Fibroblast of lung (primary cell): ENCODE measurements at places on chromosomes 11 and 22. TPM values are rescaled to one million over a fixed set of nuclear protein-coding genes. Genes with fewer than 3 reads are reported as not detected.

DNA sequence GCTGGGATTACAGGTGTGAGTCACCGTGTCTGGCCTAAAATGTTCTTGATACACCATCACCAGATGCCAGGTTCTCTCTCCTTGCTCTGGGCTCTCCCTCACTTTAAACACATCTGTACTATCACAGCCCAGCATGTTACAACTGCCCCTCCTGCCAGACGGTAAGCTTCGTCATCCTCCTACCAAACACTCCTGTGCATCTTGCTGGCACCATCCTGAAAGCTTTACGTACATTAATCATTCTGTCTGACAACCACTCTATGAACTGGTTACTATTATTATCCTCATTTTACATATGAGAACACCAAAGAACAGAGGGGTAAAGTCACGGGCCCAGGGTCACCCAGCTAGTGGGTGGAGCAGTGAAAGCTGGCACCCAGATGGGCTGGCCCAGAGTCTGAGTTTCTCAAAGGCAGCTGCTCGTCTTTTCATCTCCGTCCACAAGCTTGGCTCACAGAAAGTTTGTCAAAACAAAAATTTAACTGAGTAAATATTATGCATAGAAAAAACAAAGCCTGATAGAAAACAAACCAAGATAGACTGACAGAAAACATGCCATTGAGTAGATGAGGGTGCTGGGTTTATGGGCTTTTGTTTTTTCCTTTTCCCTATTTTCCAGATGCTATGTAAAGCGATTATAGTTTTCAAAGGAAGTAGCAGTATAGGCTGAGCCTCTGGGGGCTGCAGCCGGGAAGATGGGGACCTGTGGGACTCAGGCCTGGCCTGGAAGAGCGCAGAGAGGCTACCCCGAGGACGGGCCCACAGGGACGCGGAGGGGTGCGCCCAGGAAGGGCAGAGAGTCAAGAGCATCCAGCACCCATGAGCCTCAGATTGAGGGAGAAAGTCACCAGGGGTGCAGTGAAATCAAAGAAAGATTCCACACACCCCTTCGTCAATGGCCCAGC, 9.5 kb downstream of the PLA2G6 start:
- peak; percentile 37 for DNase-seq

GRCh38 chr11:125251214-125251545, 86.6 kb downstream of the PKNOX2 start:
- no peak for DNase-seq

GRCh38 chr11:83102834-83103233, 31.1 kb upstream of the RAB30 start:
- DNase-seq, result no peak

- no peak for DNase-seq
Observed at GRCh38 chr11:16352707-16353106, 3.6 kb downstream of the SOX6 start.

GRCh38 chr11:131025020-131025419, 108.7 kb upstream of the SNX19 start:
- DNase-seq, result peak; percentile 68

DNA sequence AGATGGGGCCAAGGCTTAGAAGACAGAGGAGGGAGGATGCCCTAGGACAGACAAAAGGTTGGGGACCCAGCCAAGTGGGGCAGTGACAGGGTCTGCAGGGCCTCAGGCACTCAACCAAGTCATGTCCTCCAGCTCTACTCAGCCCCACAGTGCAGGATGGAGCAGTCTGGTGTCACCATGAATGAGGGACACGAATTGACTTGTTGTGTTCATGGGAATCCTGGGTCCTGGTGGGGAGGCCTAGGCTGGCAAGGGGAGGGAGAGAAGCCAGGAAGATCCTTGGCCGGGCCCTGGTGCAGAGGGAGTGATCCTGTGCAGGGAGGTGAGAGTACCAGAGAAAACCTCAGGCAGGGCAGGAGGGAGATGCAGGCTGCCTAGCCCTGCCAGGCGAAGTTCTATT, 12.0 kb downstream of the P2RY6 start:
- no peak for DNase-seq

DNA sequence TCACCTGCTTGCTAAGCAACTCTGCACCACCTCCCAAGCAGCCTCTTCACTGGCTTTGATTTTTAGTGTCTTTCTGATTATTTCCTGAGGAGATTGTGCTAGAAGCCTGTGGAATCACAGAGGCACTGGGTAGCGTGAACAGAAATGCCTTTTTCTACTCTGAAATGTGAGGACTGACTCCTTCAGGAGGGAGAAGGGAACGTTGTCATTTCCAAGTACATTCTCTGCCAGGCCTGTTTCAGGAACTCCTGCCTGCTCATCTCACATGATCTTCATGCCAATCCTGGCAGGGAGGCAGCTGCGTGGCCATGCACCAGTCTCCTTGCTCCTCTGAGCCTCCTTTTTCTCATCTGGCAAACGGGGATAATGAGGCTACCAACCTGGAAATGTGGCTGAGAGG, 49.8 kb upstream of the PRDM11 start:
- no peak for DNase-seq

DNA sequence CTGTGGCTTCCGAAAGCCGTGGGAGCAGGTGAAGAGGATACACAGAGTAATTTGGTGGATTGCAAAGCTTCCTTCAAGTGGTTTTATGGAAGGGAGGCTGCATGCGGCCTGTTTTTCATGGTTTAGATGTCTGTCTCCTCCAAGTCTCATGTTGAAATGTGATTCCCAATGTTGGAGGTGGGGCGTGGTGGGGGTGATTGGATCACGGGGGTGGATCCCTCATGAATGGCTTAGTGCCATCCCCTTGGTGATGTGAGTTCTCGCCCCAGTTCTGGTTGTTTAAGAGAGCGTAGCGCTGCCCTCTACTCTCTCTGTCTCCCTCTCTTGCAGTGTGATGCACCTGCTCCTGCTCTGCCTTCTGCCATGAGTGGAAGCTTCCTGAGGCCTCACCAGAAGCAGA, 247.8 kb upstream of the B3GAT1 start:
- DNase-seq, result no peak

DNA sequence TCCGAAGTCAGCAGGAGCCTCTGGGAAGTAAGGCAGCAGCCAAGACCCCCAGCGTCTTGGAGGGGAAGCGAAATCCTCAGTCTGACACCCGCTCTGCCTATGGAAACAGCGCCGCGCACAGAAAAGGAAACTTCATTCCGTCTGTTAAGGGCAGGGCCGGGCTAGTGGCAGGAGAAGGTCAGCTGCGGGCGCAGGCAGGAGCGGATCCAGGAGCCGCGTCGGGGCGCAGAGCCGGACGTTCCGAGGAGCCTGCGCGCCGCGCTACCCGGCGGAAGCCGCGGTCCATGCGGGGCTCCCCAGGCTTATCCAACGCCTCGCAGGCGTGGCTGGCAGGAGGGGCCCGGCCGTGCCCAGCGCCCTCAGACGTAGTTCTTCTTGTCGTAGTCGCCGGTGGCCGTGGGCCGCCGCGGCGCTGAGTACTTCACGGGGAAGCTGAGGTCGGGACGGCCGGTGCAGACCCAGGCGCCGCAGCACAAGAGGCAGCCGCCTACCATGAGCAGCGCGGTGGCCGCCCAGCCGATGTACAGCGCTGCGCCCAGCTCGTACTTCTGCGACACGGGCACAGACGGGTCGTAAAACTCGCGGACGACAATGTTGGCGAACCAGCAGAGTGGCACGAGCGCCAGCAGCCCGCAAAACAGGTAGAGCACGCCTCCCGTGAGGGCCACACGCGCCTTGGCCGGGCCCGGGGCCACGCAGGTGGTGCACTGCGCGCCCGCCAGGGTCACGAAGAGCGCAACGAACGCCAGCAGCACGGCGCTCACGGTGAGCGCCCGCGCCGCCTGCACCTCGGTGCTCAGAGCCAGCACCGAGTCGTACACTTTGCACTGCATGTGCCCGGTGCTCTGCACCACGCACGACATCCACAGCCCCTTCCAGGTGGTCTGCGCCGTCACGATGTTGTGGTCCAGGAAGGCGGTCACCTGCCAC, 705 bp downstream of the CLDN5 start:
- peak; percentile 44 for DNase-seq

- DNase-seq, result no peak
Observed at GRCh38 chr11:66845876-66846212, 2.6 kb downstream of the RCE1 start.

- DNase-seq, result no peak
Observed at GRCh38 chr11:15195454-15196200, 80.9 kb downstream of the INSC start.

NEFH gene
- total RNA-seq, result 0.17 and 0.26 TPM in 2 replicates

OR52N4 gene
- 0.33 TPM in 1 of 2 replicates, not detected in the other for total RNA-seq

PGR gene
- total RNA-seq, result 0.77 and 2.0 TPM in 2 replicates

SHISAL1 gene
- 2.1 and 3.5 TPM in 2 replicates for total RNA-seq

DUSP8 gene
- total RNA-seq, result 0.51 and 0.66 TPM in 2 replicates

DKK3 gene
- total RNA-seq, result 387 and 1,064 TPM in 2 replicates

GNAZ gene
- 1.3 and 1.7 TPM in 2 replicates for total RNA-seq
